ENCODE measurements at places on chromosomes 13 and 19. TPM values are rescaled to one million over a fixed set of nuclear protein-coding genes. Genes with fewer than 3 reads are reported as not detected.

DNA sequence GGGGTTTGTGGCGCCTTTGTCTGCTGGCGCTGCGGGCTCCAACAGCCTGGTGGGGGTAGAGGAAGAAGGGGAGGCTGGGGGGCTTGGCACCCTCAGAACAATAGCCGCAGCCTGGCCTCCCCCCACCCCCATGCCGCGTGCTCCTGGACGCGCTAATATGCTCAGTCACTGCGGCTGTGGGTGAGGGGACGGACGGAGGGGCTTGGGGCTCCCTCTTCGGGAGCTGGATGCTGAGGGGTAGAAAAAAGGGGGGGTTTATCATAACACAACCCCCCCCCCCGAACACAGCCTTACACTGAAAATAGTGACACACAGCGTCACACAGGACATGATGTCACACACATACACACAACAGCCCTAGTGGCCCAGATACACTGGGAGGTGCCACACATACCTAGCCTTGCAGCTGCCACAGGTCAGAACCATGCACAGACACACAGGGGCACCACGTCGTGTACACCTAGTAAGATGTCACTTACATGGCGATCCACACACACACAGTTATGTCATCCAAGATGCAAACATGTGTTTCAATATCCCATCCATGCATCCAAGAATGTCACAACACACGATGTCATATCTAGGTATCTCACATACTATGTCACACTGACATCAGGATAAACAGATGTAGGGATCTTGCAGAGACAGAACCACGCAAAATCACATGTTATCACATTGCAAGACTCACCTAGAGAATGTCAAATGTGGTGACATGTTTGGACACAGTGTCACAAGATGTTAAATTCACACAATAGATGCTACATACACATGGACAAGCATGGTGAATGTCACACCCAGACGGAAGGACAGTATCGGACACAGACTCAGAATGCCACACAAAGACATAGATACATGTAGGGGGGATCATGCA, 806 bp downstream of the MAST1 start:
- no peak for DNase-seq
- H3K27ac ChIP-seq = no peak overlapping the region
- peaks cover 54% of the 10 kb centered on the region for H3K27me3 ChIP-seq
- H3K4me3 ChIP-seq = peak overlapping the region; percentile 40
- H3K36me3 ChIP-seq = no peaks in the 10 kb centered on the region

DNA sequence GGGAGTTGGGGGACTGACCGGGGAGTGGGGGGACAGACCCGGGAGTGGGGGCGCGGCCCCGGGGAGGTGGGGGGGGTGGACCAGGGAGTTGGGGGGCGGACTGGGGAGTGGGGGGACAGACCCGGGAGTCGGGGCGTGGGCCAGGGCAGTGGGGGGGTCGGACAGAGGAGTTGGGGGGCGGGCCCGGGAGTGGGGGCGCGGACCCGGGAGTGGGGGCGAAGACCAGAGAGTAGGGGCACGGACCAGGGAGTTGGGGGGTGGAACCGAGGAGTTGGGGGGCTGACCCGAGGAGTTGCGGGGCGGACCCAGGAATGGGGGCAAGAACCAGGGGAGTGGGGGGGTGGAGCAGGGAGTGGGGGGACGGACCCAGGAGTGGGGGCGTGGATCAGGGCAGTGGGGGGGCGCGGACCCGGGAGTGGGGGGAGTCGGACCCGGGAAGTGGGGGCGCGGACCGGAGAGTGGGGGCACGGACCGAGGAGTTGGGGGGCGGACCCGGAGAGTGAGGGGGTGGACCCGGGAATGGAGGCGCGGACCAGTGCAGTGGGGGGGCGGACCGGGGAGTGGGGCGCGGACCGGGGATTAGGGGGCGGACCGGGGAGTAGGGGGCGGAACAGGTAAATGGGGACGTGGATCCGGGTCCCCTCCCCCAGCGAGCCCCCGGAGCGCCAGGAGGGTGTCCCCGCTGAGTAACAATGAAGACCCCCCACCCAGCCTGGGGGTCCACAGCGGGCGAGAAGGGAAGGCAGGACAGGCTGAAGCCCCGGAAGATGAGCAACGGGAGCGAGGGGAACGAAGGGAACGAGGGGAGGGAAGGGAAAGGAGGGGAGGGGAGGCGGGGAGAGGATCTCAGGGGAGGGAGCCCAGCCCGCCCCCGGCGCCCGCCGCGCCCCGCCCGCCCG, 589 bp downstream of the R3HDM4 start:
- H3K4me3 ChIP-seq = peak overlapping the region; percentile 84
- peak; percentile 76 for DNase-seq
- peak overlapping the region; percentile 93 for H3K27ac ChIP-seq
- H3K36me3 ChIP-seq = no peaks in the 10 kb centered on the region

DNA sequence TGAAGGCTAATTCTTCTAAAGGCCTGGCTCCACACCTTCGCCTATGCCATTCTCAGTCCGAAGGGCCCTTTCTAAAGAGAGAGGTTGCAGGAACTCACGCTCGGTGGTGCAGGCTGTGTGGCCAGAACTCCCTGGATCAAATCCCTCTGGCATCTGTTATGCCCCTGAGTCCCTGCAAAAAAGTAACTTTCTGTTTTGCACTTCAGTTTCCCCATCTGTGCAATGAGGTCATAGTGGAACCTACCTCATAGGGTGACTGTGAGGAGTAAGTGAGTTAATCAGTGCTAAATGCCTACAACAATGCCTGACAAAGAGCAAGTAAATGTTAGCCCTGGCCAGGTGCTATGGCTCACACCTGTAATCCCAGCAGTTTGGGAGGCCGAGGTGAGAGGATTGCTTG, 7.3 kb downstream of the IGSF23 start:
- H3K27me3 ChIP-seq = no peaks in the 10 kb centered on the region
- no peaks in the 10 kb centered on the region for H3K36me3 ChIP-seq
- peak; percentile 1 for DNase-seq
- H3K4me1 ChIP-seq = no peaks in the 10 kb centered on the region

Gene ZNF544
- 21.9 TPM for total RNA-seq

- no peak overlapping the region for H3K27ac ChIP-seq
- H3K36me3 ChIP-seq = no peaks in the 10 kb centered on the region
- H3K27me3 ChIP-seq = no peaks in the 10 kb centered on the region
Measured at GRCh38 chr13:112234131-112234875, 141.9 kb upstream of the SPACA7 start.

Gene MTUS2
- 0.28 TPM for total RNA-seq

- no peaks in the 10 kb centered on the region for H3K36me3 ChIP-seq
- H3K27me3 ChIP-seq = no peaks in the 10 kb centered on the region
- no peak for DNase-seq
- no peak overlapping the region for H3K4me3 ChIP-seq
- no peaks in the 10 kb centered on the region for H3K4me1 ChIP-seq
Measured at GRCh38 chr13:46855166-46855565, 41.7 kb downstream of the HTR2A start.

GRCh38 chr13:49367640-49368422, 76.0 kb downstream of the CAB39L start:
- no peak overlapping the region for H3K4me3 ChIP-seq
- peaks cover 9% of the 10 kb centered on the region for H3K4me1 ChIP-seq
- H3K36me3 ChIP-seq = no peaks in the 10 kb centered on the region
- H3K27ac ChIP-seq = no peak overlapping the region
- H3K27me3 ChIP-seq = no peaks in the 10 kb centered on the region
